ENCODE measurements at places on chromosomes 4 and X.

DNA sequence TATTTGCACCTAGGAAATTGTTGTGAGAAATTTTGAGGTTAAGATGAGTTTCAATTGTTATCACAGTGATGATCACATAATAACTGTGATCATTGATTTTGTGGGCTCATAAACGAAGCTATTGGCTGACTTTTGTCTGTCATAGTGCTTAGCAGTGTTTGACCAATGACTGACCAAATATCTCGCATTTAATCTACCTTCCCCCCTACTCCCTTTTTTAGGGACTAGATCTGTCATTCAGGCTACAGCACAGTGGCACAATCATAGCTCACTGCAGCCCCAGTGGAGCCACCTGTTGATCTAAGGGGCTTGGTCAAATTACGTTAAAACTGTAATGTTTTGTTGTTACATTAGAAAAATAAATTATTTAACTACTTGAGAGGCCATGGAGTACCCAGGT lies 1.5 kb downstream of the FUNDC2 start:
- DNase-seq = no peak

GRCh38 chrX:150028692-150029091 lies 90.4 kb upstream of the EOLA2 start:
- DNase-seq = no peak

DNA sequence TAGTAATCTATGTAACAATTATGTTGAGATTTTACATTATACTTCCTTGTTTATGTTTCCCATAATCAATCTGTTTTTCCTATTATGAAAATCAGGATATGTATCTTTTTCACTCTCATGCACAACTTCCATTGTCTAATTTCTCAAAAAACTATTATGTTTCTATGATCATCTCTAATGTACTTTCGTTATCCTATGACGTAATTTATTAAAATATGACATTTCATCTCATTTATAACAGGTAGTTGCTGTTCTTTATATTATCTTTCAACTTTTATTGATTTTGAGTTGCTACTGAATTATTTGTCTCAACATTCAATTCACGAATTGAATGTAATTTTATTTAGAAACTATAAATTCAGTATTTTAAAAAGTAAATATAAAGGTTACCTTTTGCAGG lies 100.8 kb upstream of the MAGEB18 start:
- DNase-seq = no peak

GRCh38 chrX:77900688-77901087 lies 1.4 kb downstream of the COX7B start:
- DNase-seq = no peak

DNA sequence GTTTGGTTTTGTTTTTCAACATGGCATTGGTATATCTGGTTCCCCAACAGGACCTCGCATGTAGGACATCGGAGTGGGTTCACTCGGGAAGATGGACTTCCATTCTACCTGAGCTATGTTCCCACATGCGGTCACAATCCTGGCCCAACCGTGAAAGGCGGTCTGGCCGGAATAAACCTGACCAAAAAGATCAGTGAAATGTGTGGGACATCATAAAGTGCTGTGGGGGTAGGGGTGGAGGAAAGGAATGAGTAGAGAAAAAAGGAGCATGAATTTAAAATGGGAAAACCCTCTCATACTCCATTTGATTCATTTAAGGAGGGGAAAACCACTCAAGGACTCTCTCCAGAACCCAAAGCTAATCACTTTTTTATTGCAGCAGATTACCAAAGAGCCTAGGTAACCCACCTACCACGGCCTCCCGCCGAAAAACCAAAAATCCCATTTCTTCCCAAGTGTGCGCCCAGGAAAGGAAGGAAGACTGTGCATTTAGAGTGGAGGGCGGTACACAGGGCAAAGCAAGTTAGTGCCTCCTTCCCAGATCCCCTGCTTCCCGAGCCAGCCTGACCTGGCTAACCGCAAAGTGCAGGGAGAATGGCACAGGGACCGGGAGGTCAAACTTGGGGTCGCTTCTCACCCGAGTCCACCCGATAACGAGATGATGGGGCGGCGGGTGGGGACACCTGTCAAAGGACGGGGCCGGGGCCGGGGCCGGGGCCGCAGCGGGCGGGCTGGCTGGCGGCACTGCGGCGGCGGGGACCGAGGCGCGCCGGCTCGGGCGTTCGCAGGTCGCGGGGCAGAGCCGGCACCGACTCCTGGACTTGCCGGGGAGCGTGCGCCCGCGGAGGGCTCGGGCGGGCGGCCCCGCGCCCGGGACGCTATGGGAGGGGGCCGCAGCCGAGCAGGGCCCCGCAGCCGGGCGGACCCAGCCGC lies 669 bp downstream of the TMEM150C start:
- DNase-seq = no peak

GRCh38 chrX:2917767-2918166 lies 11.4 kb downstream of the ARSD start:
- DNase-seq = no peak
